ENCODE measurements at places on chromosomes 5 and 9.

DNA sequence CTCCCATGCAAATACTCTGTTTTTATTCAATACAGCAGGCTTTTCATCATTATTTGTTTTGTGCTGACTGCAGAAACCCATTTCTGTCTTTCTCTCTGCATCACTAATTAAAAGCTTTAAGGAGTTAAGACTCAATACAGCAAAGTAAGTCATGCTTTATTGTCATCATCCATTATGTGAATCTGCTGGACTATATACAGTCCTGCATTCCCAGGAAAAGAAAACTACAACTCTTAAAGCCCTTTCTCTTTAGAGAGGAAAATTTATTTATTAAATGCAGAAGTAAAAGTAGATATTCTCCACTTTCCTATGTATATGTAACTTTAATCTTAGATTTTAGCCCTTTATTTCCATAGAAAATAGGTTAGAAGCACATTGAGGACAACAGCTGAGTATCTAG is 706.6 kb upstream of the RGMB start:
- DNase-seq, result no peak

DNA sequence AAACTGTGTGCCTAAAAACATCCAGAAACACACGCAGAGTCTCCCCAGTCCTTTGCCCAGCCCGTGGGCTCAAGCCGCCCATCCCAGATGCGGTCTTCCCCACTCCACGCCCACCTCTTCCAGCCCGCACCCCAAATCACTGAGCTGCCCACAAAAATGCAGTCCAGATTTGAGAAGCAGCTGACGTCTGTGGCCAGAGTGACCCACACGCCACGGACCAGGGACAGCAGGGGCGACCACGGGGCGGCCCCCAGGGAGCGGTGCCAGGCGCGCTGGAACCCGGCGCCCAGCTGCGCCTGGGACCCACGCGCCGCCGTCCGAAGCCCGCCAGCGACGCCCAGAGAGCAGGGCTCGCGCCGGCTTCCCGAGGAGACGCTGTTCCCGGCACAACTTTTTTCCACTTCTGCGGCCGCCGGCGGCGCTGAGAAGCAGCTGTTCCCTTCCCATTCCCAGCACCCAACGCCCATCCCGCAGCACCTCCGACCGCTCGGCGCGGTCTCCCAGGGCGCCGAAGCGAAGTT is 674 bp downstream of the LHFPL2 start:
- peak; percentile 34 for DNase-seq

GRCh38 chr9:95029288-95029687 is 288.2 kb downstream of the FANCC start:
- DNase-seq, result no peak

DNA sequence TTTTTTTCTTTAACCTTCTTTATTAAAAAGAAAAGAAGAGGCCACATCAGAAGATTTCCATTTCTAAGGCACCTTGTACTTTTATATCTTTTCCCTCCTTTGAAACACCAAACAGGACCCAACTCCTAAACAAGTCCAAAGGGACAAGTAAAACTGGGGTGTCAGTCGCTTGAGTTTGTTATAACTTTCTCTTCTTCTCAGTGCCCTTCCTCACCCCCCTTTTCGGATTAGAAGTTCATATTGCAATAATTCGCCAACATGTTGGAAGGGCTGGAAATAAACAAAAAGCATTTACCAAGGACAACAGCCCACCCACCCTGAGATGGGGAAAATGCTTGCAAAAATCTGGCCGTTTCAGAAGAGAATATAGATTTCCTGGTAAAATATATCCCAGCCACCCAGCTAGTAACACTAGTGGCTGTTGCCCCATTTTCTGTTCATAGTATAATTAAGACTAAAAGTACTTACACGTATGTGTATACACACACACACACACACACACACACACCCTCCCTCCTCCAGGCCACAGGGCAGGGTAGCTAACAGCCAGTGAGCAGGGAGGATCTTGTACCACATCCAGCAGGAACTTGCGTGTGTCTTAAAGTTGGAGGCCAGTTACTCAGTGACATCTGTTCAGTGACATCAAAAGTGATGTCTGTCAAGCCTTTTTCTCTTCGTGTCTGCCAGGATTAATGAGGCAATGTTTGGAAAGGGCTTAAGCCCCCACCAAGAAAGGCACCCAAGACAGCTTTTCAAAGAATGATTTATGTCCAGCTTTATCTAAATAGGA is 149.1 kb upstream of the KLF4 start:
- peak; percentile 44 for DNase-seq

- no peak for DNase-seq
These were observed 6.9 kb downstream of the NOL6 start for GRCh38 chr9:33466565-33467495.

- DNase-seq, result no peak
These were observed 75.8 kb downstream of the GTF3C4 start for GRCh38 chr9:132745756-132746709.

DNA sequence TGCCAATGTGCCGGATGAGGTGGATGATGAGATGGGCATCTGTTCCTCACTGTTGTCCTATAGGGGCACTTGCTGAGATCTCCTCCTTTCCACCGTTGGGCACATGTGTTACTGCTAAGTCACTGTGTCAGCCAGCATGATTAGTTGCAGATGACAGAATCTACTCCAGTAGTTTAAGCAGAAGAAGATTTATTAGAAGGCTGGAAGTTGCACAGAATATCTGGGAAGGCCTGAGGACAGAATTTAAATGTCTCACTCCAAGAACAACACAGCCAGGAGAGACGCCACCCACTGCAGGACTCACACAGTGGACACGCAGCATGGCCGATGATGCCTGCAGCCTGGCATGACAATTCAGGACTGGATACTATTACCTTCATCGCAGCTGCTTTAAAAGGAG is 157.5 kb downstream of the NSG2 start:
- no peak for DNase-seq

GRCh38 chr5:94522117-94522516 is 96.3 kb downstream of the KIAA0825 start:
- no peak for DNase-seq

GRCh38 chr5:151751091-151751490 is 7.3 kb downstream of the ATOX1 start:
- DNase-seq, result no peak

DNA sequence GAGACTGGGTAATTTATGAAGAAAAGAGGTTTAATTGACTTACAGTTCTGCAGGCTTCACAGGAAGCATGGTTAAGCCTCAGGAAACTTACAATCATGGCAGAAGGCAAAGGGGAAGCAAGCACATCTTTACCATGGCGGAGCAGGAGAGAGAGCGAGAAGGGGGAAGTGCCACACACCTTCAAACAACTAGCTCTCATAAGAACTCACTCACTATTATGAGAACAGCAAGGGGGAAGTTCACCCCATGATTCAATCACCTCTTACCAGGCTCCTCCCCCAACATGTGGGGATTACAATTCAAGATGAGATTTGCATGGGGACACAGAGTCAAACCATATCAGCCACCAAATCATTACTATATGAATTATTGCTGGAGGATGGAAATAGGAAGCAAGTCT is 30.3 kb upstream of the STX17 start:
- no peak for DNase-seq

DNA sequence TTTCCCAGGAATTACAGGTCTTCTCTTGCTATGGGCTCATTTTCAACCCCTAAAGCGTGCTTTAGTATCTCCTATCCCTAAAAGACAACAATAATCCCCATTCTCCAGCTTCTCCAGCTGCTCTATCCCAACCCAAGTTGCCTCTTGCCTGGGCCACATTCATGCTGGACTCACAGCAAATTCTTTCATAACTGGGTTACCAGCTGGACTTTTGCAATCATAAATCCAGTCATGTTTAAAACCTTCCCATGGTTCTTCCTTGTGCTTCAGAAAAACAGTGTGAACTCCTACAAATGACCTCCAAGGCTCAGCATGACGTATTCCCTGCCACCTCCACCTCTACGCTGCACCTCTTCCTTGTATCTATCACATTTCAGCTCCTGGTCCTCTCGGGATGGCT is 346.9 kb downstream of the GADD45G start:
- DNase-seq, result no peak

DNA sequence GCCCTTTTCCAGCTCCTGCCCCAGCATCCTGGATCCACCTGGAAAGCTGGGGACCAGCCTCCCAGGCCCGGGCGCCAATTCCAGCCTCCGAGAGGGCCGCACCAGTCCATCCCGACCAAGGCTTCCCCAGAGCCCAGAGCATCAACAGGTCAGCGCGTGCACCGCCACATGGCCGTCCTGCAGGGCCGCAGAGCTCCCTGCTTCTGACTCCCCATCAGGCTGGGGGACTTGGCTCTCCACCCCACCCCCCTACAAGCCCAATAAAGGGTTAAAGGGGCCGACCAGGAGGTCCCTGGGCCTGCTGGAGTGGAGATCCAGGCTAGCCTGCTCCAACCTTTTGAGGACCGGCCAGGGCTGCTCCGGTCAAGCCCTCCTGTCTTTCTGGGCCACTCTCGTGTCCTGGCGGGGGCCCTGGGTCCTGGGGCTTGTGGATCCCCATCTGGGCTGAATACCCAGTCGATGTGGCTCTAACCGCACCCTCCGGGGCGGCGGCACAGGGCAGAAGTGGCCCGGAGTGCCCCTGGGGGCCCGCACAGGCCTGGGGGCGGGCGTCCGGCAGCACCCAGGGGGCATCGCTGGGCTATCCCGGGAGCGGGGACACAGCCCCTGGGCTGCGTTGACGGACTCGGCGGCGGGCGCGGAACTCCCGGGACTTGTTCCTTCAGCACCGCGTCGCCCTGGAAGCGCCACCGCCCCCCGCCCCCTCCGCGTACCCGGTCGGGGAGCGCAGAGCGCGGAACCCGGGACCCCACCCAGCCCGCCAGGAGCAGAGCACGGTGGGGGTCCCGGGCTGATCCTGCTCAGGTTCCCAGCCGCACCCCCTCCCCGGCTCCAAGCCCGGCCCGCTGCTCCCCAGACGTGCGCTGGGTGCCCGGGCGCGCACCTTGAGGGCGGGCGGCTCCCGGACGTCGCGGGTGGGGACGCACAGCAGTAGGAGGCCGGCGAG is 590 bp downstream of the ENTPD2 start:
- DNase-seq, result no peak

GRCh38 chr5:161064297-161064696 is 212.3 kb upstream of the ATP10B start:
- no peak for DNase-seq

GRCh38 chr9:84174486-84174885 is 166.1 kb downstream of the SLC28A3 start:
- no peak for DNase-seq

DNA sequence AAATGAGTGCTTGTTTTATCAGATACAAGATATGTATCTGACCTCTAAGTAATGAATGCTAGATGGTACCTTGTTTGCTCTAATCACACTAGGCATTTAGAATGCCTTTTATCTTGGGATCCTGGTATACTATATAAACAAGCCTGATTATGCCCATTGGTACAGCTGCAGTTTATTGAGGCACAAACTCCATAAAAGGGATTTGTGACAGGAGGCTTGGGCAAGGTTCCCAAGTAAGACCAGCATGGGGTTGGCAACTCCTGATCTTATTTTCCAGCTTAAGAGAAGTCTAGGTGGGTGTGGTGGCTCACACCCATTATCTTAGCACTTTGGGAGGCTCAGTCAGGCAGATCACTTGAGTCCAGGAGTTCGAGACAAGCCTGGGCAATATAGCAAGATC is 93.9 kb upstream of the DMRT1 start:
- no peak for DNase-seq

GRCh38 chr5:151775025-151775606 is 3.4 kb downstream of the G3BP1 start:
- no peak for DNase-seq

GRCh38 chr5:151738125-151738848 is 20.1 kb downstream of the ATOX1 start:
- no peak for DNase-seq

- DNase-seq, result no peak
These were observed 1.1 kb downstream of the MAST4 start for GRCh38 chr5:66597183-66597757.

DNA sequence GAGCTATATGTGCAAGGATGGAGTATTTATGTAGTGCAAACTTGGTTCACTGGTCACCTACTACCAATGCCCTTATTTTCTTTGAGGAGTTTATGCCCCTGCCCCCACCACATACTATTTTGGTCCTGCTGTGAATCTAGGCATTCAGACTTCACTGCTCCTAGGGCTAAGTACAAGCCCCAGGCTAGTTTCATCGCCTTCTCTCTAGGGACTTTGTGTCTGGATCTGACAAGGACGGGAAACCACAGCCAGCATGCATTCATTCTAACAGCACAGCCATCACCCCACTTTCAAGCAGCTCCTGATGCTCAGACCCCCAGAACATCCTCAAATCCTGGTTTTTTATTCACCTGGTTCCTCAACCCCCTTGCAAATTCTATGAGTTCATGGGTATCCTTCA is 56.8 kb downstream of the DRD1 start:
- no peak for DNase-seq

- DNase-seq, result no peak
These were observed 67.3 kb upstream of the GRAMD2B start for GRCh38 chr5:126355940-126356339.

GRCh38 chr9:136218271-136218670 is 13.3 kb upstream of the LHX3 start:
- DNase-seq, result no peak

- DNase-seq, result no peak
These were observed 104.3 kb downstream of the PDE4D start for GRCh38 chr5:59789197-59789596.

DNA sequence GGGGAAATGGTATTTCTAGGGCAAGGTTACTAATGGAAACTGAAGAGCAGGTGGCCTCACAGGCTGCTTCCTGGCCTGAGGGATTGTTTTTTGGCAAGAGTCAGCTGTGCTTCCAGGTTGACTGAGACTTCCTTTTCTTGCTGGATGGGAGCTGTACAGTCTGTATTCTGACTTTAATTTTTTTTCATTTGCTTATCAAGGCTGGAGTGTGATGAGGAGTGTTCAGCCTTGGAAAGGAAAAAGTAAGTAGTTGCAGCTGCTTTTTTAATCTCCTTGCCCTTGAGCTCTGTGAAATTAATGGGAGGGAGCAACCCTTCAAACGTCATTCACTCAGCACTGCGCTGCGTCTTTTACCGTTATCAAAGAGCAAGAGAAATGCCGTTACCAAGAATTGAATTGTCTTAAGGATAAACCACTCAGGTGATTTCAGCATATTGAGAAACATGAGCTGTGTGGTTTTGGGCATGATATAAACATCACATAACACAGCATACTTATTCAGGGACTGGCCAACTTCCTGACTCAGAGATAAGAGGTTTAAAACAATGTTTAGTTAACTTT is 47.6 kb downstream of the AQP7 start:
- no peak for DNase-seq

- no peak for DNase-seq
These were observed 19.7 kb downstream of the HMGXB3 start for GRCh38 chr5:150020249-150020648.

GRCh38 chr9:95529910-95530309 is 13.1 kb upstream of the PTCH1 start:
- no peak for DNase-seq

- no peak for DNase-seq
These were observed 68.3 kb upstream of the OTULINL start for GRCh38 chr5:14513266-14513665.

GRCh38 chr5:126208691-126209090 is 214.5 kb upstream of the GRAMD2B start:
- no peak for DNase-seq

DNA sequence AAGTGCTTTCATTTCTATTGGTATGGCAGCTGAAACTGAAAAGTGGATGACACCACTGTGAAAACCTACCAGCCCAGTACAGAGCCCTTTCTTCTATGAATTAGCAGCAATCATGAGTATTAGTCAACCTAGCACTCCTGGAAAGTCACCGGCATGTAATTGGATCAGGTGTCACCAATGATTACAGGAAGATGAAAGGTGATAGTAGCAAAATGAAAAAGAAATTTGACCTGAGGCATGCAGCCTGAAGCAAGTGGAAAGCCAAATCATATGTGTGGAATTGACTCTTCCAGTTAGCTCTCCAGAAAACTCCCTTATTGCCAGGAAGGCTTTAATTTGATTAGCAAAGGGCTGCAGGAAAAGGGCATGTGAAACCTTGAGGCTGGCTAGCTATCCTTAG is 81.2 kb upstream of the NAA35 start:
- no peak for DNase-seq

Measured in HAP-1 (cell line).